Daoy (cell line): ENCODE measurements at places on chromosomes 3 and 15.

DNA sequence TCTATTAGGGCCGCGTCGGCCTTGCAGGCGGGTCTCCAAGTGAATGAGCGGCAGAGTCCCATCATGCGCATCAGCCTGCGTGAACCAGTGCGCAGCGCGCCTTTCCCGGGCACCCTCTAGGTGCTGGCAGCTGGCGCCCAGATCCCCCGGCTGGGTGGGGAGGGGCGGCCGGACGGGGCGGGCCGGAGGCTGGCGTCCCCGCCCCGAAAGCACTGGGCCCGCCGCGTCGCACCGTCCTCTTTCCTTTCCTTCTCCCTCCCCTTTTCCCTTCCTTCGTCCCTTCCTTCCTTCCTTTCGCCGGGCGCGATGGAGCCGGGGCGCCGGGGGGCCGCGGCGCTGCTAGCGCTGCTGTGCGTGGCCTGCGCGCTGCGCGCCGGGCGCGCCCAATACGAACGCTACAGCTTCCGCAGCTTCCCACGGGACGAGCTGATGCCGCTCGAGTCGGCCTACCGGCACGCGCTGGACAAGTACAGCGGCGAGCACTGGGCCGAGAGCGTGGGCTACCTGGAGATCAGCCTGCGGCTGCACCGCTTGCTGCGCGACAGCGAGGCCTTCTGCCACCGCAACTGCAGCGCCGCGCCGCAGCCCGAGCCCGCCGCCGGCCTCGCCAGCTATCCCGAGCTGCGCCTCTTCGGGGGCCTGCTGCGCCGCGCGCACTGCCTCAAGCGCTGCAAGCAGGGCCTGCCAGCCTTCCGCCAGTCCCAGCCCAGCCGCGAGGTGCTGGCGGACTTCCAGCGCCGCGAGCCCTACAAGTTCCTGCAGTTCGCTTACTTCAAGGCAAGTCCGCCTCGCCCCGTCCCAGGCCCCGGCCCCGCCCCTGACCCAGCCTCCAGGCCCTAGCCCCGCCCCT, at the start of gene CRTAP:
CRTAP (plus strand) TSS at position 243 of the 850 bp plus-strand sequence; CDS start at position 307, 64 bp downstream.
- DNase-seq: peak; percentile 97

DNA sequence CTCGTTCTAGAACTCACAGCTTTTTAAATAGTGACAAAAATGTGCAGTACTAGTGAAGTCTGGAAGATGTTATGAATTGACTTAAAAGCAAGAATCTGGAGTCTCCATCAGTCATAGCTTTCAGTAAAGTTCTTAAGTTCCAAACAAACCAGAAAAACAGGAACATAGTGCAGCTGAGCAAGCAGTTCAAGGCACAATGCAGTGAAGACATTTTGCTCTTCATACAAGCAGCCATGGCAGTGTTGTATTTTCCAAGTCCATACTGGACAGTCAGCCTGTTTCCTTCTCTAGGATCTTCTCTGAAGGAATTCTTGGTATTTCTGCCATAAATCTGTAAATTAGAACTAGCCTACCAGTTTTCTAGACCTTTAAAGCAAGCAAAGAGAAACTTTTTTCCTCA, 90.5 kb downstream of the LRRC28 start:
- DNase-seq: no peak

DNA sequence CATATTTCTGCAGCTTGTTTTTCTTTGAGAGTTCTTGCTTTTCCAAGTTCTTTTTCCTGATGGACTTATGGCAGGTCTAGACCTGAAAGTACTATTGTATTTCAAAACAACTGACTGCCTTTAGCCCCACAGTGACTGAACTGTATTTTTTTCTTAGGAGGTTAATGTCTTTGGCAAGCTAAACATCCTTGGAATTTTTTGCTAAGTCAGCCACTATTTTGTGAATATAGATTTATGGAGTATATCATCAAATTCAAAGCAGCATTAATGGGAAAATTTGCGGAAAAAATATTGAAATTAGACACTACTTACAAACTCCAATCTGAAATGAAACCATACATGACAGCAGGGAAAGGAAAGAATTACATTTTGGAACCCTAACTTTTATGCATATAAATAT, 8.6 kb downstream of the PIK3CA start:
- DNase-seq: no peak

- DNase-seq: peak; percentile 54
These were observed 1026.0 kb downstream of the TUSC7 start for GRCh38 chr3:117735481-117736101.

- no peak for DNase-seq
These were observed 125.8 kb downstream of the SSR3 start for GRCh38 chr3:156429125-156429524.

- DNase-seq: no peak
These were observed 308.3 kb upstream of the SEMA6D start for GRCh38 chr15:47409038-47409437.

DNA sequence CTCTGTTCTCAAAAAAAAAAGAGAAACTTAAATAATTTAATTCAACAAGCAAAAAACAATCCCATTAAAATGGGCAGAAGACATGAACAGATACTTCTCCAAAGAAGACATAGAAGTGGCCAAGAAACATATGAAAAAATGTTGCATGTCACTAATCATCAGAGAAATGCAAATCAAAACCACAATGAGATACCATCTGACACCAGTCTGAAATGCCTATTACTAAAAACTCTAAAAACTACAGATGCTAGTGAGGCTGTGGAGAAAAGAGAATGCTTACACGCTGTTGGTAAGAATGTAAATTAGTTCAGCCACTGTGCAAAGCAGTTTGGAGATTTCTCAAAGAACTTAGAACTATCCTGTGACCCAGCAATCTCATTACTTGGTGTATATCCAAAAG, 382.9 kb downstream of the OTOL1 start:
- DNase-seq: no peak

DNA sequence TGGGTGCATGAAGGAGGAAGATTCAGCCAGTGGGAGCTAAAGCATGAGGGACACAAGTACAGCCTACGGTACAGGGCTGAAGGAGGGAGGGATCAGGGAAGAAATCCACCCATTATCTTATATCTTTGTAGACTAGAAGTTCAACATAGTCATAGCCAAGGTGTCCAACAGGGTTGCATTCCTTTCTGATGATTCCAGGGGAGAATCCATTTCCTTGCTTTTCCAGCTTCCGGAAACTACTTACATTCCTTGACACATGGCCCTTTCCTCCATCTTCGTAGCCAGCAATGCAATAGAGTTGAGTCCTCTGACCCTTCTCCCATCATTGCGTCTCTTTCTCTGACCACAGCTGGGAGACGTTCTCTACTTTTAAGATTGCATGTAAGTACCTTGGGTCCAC, 471.0 kb upstream of the SEMA6D start:
- peak; percentile 15 for DNase-seq

GRCh38 chr3:29247088-29247745, 33.7 kb upstream of the RBMS3 start:
- DNase-seq: no peak

DNA sequence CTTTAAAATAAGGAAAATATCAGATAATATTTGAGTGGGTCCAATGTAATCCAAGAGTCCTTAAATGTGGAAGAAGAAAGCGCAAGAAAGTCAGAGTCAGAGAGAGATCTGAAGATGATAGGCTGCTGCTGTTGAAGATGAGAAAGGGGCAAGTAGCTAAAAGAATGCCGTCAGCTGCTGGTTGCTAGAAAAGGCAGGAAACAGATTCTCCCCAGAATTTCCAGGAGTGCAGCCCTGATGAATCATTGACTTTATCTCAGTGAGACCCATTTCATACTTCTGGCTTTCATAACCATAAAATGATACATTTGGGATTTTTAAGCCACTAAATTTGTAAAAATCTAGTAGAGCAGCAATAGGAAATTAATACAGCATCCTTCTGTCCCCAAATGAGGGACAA, 7.5 kb upstream of the CHMP2B start:
- DNase-seq: no peak

DNA sequence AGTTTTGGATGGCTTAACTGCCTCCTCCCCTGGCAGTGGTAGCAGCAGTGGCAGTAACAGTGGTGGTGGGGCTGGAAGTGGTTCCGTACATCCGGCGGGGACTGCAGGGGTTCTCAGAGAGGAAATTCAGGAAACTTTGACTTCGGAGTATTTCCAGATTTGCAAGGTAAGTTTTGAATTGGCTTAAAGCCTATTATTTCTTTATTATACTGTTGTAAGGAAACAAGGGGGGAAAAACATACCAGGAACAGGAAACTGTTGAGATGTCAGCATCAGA, 1.5 kb downstream of the STXBP5L start:
- no peak for DNase-seq

- peak; percentile 57 for DNase-seq
These were observed 31.8 kb upstream of the MYZAP start for GRCh38 chr15:57559875-57560274.

- no peak for DNase-seq
These were observed 105.7 kb downstream of the ZNF609 start for GRCh38 chr15:64566102-64566501.

DNA sequence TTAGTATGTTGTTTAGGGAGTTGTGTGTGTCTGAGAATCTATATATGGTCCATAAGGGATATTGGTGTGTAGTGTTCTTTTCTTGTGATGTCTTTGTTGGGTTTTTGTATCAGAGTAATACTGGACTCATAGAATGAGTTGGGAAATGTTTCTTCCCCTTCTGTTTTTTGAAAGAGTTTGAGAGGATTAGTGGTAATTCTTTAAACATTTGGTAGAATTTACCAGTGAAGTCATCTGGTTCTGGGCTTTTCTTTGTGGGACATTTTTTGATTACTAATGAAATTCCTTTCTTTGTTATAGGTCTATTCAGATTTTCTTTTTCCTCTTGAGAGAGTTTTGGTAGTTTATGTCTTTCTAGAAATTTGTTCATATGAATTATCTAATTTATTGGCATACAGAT, 16.9 kb downstream of the ACKR2 start:
- DNase-seq: no peak

DNA sequence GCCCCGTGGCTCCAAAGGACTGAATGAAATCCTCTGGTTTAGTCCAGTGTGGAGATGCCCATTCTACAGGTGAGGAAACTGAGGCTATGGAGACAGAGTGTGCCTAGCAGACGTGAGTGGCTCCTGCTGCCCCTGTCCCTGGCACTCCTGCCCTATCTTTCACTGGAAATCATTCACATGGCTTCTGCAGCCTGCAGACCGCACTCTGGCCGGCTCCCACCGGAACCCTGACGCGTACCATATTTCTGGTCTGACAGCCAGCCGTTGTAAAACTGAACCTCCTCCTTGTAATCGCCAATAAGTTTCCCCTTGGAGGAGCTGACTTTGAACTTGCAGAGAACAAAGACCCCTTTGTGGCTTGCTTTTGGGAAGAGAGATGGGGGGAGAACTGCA, 136.5 kb downstream of the CHSY1 start:
- no peak for DNase-seq

DNA sequence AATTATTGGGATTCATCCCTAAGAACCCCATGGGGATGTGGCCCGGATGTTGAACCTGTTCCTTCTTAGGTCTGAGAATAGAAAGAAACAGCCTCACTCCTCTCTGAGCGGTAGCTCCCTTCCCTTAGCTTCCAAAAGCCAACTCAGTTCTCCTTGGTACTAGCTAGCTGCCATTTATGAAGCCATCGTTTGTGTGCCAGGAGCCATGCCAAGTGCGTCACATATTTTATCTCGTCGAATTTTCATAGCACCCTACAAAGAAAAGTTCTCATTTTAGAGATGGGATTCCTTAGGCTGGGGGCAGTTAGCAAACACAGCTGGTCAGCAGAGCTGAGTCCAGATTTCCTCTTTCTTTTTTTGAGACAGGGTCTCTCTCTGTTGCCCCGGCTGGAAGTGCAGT, 45.4 kb upstream of the GLCE start:
- DNase-seq: no peak

DNA sequence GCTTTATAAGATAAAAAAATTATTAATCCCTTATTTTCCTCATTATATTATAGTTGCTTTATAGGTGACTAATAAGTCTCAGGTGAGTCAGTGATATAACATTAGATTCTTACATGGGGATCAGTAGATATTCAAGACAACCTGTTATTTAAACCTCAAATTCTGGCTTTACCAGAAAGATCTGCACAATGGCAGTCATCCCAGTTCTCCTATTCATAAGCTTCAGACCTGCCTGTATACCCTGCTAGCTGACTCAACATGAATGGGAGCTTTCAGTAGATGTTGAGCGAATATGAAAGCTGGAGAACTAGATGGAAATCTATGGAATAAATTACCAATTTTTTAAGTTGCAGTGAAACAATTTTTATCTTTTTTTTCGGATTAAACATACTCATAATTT, 20.5 kb upstream of the CCDC54 start:
- DNase-seq: no peak

DNA sequence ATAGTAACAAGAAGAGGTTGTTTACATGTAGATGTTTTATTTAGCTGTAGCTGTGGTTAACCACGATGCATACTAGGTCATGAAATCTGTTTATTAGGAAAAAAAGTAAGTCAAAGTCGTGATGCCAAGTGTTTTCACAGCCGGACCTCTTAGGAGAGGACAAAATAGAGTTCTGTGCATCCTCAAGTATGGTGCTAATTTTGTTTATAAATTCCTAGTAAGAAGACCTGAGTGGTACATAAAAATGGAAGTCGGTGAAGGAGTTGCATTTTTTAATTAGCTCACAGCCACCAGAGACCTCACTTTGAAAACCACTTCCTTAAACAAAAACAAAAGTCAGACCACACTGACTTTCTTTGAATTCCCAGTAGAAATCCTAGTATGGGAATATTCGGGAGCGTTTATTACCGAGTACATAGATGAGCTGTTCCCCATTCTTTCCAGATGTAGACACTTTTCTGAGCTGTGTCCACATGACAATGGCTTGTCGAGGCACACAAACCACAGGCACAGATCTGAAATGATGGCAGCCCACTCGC, 143.6 kb upstream of the UBE2E1 start:
- no peak for DNase-seq

DNA sequence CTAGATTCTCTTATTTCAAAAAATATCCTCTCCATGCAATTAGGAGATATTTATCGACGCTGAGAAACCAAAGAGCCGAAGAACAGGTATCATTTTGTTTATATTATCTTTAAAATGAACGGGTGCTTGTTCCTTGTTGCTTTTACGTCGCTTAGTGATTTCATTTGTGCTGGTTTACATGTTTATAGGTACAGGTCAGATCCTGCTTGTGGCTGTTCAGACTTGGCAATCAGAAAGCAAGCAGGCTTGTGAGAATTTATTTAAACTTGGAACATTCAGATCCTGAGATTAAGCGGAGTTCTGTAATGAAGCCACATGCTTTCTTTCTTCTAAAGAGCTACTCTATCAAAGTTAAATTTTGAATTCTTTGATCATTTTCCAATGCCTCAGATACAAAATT, 43.0 kb upstream of the ATP2C1 start:
- peak; percentile 28 for DNase-seq

GRCh38 chr3:73669260-73669659, 44.5 kb upstream of the PDZRN3 start:
- DNase-seq: no peak

GRCh38 chr3:61420136-61420759, 141.1 kb upstream of the PTPRG start:
- no peak for DNase-seq

- DNase-seq: no peak
These were observed 344.5 kb downstream of the FGF12 start for GRCh38 chr3:192382861-192383260.

GRCh38 chr3:147410526-147411237, 1.5 kb downstream of the ZIC1 start:
- no peak for DNase-seq

DNA sequence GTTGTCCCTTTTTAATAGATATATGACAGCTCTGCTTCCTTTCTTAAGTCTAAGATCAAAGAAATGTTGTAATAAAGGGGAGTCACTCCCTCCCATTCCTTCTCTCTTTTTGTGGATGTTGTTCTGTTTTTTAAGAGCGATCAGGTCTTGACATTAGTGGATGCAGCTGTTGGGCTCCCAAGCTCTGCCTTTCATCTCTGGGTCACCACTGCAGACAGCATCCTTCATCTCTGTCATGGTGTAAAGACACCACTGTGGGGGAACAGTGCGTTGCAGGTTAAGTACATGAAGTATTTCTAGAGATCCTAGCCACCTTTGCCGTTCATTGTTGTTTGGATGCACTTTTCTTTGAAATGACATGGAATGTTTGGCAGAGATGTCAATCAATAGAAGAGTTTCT, 17.7 kb downstream of the FNDC3B start:
- DNase-seq: no peak
